ENCODE measurements at places on chromosomes 7 and 10.
A peak's percentile ranks its signal among the peaks of the same experiment; 100 is the strongest.

- DNase-seq, result no peak
Measured at GRCh38 chr7:131537571-131537978, 18.9 kb downstream of the PODXL start.

DNA sequence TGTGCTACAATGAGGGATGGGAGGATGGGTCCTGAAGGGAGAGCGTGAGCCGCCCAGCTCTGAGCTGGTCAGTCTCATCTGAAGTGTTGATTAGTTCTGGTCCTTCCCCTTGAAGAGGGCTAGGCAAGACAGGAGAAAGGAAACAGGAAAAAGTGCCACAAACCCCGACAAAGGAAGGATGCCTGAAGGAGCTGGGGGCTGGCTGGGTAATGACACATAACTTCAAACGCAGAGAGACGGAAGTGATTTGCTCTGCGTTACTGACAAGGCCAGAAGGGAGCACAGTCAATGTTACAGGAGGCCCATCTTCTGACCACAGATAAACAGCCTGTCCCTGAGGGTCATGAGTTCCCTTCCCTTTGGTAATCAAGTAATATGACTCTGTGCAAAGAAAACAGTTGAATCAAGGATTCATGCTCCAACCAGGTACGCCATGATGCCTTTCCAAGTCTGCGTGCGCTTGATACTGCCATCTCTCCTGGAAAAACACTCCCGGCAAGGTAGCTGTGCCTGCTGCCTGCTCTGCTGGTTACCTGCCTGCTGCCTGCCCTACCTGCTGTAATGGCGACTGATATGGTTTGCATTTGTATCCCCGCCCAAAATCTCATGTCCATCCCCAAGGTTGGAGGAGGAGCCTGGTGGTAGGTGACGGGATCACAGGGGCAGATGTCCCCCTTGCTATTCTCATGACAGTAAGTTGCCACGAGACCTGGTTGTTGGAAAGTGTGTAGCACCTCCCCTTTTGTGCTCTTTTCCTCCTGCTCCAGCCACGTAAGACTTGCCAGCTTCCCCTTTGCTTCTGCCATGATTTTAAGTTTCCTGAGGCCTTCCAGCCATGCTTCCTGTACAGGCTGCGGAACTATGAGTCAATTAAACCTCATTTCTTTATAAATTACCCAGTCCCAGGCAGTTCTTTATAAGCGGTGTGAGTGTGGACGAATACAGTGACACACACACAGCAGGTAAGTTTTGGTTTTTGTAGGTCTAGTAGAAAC lies 57.9 kb downstream of the GRB10 start:
- no peak for DNase-seq

GRCh38 chr7:32335107-32335506 lies 155.1 kb downstream of the LSM5 start:
- DNase-seq, result no peak

DNA sequence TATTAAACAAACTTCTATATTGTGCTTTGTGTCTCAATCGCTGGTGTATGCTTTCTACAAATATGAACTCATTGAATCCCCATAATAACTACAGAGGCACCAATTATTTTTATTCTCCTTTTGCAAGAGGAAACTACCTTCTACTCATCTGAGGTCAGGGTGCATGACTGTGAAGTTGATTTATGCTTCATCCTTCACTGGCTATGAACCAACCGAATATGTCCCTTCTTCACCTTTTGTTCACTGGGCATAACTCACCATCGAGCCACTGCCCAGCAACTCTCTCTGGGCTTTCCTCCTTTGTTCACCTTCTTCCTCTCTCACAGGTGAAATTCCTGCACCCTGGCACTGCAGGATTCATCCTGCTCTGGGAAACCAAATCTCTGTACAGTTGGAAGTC lies 61.3 kb upstream of the PFKP start:
- no peak for DNase-seq

DNA sequence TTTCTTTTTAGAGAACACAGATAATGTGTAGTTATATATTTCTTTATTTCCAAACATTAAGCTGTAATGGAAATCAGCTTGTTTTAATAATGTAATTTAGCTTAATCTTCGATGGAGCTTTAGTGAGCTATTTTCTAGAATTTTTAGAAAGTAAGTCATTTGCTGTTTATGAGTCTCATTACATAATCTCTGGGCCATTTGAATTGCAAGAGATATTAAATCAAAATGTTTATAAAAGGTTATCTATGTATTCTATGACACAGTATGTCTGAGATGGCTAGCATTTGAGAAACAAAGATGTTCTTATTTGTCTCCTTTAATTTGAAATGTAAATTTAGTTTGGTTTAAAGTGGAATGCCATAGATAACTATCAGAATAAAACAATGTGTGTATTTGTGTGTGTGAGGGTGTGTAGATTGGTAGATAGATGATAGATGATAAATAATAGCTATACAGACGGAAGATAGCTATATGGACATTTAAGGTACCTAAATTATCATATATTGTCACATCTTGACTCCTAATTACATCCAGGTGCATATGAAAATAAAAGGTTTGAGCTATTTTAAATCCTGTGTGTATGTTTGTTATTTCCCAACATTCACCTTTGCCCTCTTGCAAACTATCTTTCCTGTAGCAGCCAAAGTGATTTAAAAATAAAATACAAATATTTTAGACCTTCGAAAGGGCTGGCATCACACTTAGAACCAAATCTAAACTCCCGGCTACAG lies 478.0 kb upstream of the KLF6 start:
- no peak for DNase-seq

- no peak for DNase-seq
Measured at GRCh38 chr10:909831-910230, 21.7 kb downstream of the LARP4B start.

- DNase-seq, result no peak
Measured at GRCh38 chr10:109861081-109861480, 62.2 kb downstream of the XPNPEP1 start.

DNA sequence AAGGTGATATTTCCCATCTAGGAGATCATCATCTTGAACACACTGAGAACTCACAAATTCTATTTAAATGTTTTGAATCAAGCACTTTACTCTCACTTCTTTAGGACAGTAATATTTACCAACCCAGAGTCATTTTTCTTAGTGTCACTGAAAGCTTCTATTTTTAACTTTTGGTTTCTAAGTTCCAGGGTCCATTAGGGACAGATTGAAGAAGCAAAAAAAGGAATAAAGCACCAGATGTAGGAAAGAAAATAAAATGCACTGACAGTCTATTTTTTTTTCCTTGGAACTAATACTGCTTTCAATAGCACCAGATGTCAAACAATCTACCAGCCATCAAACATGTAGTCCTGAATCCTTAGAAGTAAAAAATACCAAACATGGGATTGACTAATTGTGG lies 526.7 kb upstream of the LRRN3 start:
- DNase-seq, result no peak

GRCh38 chr10:25177093-25177753 lies 2.4 kb downstream of the GPR158 start:
- no peak for DNase-seq

- no peak for DNase-seq
Measured at GRCh38 chr7:104482362-104483037, 154.1 kb downstream of the LHFPL3 start.

GRCh38 chr10:49564461-49565009 lies 25.6 kb upstream of the ERCC6 start:
- DNase-seq, result no peak

- no peak for DNase-seq
Measured at GRCh38 chr7:43522406-43523156, 60.3 kb upstream of the STK17A start.

DNA sequence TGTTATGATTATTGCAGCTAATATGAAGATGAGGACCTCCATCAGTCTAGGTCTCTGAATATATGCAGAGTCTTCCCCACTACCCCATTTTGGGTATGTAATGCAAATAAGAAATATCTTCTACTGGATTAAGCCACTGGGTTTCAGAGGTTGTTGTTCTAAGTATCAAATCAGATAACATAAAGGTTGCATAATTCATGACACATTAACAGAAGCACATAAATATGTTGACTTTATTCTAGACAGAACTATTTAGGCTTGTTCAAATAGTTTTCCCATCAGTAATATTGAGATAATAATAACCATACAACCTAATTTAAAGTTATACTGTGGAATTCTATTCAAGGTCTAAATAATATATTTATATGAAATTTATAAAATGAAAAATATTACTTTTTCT lies 157.1 kb downstream of the ETV1 start:
- no peak for DNase-seq

- DNase-seq, result no peak
Measured at GRCh38 chr10:35379226-35380137, 43.2 kb downstream of the CCNY start.

DNA sequence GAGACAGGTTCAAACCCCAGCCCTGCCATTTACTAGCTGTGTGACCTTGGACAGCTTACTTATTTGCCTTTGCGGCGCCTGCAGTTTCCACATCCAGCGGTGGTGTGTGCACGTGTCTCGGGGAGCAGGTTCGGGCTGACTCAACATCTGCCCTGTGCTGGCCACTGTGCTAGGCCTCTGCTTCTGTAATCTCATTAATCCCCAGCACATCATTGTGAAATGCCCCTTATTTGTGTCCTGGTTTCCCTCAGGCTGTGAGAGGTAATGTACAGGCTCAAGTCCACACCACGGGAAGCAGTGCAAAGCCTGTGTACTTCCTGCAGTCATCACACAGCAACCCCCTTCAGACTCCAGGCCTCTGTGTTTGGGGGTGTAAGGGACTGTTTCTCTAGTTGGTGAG lies 285.7 kb downstream of the RPS24 start:
- no peak for DNase-seq

- peak; percentile 41 for DNase-seq
Measured at GRCh38 chr7:157612664-157613561, 276.1 kb downstream of the DNAJB6 start.

- DNase-seq, result peak; percentile 56
Measured at GRCh38 chr10:27252267-27253000, 11.8 kb upstream of the ACBD5 start.

GRCh38 chr10:46234431-46235060 lies 52.3 kb upstream of the ANTXRL start:
- no peak for DNase-seq

DNA sequence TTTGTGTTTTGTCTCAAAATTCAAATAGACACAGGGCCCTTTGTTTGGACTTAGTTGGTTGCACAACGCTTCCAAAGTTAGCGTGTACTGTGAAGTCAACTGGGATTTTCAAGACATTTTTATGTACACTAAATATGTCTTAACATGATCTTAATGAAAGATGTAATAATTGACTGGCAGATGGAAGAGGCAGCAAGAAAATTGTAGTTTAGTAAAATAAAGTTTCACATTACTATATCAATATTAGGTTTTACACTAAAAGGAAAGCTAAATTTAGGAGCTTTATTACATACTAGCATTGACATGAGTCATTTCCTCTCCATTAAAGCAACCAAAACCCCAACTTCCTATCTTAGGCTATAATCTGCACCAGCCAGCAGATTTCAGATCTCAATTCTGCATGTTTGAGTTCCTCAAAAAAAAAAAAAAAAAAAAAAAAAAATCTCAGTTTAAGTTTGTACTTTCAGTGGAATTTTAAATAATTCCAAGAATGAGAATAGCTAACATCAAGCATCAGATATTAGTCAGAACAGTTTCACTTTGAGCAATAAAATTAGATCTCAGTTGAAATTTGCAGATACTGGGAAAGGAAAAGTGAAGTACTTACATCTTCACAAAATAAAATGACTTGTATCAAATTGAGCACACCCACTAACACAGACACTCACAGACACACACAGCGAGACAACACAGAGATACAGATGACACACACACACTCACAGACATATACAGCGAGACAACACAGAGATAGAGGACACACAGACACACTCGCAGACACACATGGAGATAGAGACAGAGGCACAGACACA lies 346.6 kb upstream of the KLF6 start:
- DNase-seq, result no peak

DNA sequence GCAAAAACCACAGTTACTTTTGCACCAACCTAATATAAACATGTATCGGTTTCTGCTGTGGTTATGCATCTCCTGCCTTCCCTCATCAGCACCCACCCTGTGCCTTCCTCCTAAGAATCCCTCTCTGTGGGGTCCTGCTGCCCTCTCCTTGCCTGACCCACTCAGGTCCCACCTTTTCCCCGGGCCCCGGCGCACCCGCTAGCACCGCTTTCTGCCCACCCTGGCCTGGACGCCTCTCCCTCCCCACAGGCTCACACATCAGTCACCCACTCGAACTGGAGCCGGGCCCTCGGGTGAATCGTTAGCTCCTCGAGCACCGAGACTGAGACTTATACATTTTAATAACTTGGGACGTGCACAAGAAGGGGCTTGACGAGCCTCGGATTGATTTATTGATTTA lies 110.5 kb downstream of the ADARB2 start:
- no peak for DNase-seq

DNA sequence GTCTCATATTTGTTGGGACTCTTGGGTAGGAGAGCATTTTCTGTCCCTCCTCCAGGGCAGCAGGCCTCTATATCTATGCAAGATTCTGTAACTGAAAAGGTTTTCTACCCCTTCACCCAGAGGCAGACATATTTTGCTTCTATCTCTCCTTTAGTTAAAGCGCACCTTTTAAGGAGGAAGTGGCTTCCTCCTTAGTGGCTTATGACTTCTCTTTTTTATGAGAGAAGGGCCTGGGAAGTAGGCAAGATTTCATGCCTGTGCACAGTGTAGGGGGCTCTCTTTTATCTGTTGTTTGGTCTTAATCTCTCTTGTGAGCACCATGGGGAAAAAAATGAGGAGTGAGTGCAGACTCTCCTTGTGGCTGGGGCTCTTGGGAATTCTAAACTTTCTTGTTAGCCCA lies 122.1 kb downstream of the LRMDA start:
- no peak for DNase-seq

DNA sequence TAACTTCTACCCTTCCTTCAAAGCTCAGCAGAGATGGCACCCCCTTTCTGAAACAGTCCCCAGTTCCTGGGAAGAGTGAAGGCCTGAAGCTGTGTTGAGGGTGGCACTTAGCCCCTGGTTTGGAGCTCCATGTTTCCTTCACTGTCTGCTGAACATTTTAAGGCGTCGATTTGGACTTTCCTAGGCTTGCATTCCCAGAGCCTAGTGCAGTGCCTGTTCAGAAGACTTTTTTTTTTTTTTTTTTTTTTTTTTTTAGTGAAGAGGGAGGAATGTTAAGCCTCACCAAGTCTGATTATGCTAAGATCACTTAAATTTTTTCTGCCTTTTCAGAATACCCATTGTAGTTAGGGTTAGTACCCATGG lies 97.0 kb downstream of the PFKFB3 start:
- no peak for DNase-seq

- no peak for DNase-seq
Measured at GRCh38 chr7:156722043-156722826, 81.7 kb downstream of the RNF32 start.

- DNase-seq, result no peak
Measured at GRCh38 chr10:50544095-50544856, 79.5 kb downstream of the SGMS1 start.

GRCh38 chr10:112628951-112629609 lies 182.1 kb downstream of the VTI1A start:
- DNase-seq, result no peak

DNA sequence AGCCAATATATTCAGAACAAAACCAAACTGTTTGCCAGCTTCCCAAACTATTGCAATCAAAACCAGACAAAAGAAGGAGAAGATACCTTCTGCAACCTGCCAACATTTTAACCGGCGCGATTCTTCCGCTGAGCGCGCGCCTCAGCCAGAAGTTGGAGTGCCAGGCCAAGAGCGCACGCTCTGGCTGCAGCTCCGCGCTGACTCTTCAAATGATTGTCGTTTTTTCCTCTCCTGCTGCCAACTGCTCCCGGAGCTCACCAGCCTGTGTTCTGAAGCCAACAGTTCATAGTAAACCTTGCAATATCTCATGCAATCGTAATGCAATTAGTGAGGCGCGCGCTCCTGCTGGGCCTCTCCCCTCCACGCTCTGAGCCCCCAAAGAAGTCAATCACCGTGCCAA lies 259.7 kb upstream of the MGMT start:
- no peak for DNase-seq
